ENCODE measurements at places on chromosomes 4 and X. TPM values are rescaled to one million over a fixed set of nuclear protein-coding genes. Genes with fewer than 3 reads are reported as not detected.

ADH1B gene
- total RNA-seq = 364 TPM

HS6ST2 gene
- total RNA-seq = 0.17 TPM

ENPEP gene
- total RNA-seq = 0.51 TPM

STAP1 gene
- not detected for total RNA-seq

DNA sequence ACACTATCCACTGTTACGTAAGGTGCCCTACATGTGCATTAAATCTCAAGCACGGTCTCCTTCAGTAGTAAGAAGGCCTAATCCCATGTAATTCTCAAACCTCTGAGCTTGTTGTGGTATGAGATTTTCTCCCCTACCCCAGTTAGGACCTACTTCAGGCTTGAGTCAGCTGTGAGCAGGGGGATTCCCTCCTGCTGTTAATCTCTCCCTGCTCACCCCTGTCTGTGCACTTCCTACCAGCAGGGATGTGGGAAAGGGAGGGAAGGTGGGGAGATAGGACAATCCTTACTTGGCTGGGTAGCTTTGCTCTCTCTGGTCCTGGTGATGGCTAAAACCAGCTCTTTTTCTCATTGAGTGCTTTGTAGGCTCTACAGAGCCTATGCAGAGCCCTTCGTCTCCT lies 60.8 kb downstream of the PALLD start:
- no peak overlapping the region for H3K4me3 ChIP-seq
- no peak for DNase-seq
- H3K27ac ChIP-seq = no peak overlapping the region
- no peaks in the 10 kb centered on the region for H3K27me3 ChIP-seq
- peaks cover 8% of the 10 kb centered on the region for H3K4me1 ChIP-seq
- no peaks in the 10 kb centered on the region for H3K36me3 ChIP-seq

DNA sequence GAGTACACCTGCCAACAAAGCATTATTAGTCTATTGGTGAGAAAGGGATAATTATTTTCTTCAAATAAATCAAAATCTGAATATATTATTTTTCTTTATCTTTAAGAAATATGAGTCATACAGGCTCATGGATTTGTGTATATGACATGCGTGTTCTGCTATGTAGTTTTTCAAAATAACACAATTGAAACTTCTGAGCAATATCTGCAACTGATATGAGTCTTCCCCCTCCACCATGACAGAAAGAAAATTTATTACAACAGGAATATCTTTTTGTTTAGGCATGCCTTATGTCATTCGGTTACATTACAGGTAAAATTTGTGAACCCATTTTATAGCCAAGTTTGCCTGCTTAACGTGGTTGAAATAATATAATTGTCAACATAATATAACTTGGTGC lies 32.0 kb downstream of the TMPRSS11A start:
- DNase-seq = no peak
- H3K36me3 ChIP-seq = no peaks in the 10 kb centered on the region
- H3K27ac ChIP-seq = no peak overlapping the region
- no peaks in the 10 kb centered on the region for H3K4me1 ChIP-seq
- H3K4me3 ChIP-seq = no peak overlapping the region

DNA sequence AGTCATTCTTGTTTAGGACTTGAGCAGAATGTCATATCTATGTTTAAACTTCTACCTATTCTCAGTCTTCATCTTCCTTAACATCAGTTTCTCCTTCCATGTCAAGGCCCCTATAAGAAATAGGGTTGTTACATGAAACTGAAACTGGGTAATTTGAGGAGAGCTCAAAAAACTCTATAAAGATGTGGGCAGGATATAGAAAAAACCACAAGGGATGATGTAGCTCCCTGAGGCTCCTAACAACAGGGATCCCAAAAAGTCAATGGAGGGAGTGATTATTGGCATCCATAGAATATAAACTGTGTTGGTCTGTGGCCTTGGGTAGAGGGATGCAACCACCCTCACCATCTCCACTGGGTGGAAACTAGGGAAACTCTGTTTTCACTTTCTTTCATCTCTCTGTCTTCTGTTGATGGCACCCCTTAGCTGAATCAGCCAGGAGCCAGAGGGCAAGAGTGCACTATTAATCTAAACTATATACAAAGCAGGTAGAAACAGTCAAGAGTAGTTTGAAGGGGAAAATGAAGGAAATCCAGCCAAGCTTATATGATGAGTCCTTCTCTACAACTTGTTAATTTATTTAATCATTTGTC lies 27.6 kb downstream of the C4orf54 start:
- H3K36me3 ChIP-seq = no peaks in the 10 kb centered on the region
- no peaks in the 10 kb centered on the region for H3K4me1 ChIP-seq
- H3K4me3 ChIP-seq = no peak overlapping the region
- H3K27me3 ChIP-seq = no peaks in the 10 kb centered on the region

GRCh38 chr4:173521467-173522159 lies 8.4 kb downstream of the HAND2 start:
- H3K4me1 ChIP-seq = peaks cover 2% of the 10 kb centered on the region
- H3K4me3 ChIP-seq = peak overlapping the region; percentile 28
- DNase-seq = no peak

DNA sequence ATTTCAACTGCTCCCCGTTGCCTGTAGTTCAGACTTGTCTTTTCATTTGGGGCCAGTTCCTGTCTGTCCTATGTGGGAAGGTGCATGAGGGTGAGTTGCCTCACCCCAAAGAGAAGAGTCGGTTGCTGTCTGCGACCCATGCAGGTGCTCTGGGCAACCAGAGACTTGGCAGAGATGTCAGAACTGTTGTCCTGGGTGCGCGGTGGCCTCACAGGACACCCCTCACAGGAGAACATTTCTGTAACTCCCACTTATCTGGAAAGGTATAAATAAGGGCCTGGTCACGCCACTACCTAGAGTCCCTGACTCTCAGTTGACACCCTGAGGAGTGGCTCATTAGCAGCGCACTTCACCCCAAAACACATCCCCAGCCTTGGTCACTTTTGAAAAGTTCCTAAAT lies 9.7 kb upstream of the NAT8L start:
- no peak overlapping the region for H3K27ac ChIP-seq
- H3K4me1 ChIP-seq = no peaks in the 10 kb centered on the region
- H3K36me3 ChIP-seq = no peaks in the 10 kb centered on the region
- no peak overlapping the region for H3K4me3 ChIP-seq
- H3K27me3 ChIP-seq = no peaks in the 10 kb centered on the region

DNA sequence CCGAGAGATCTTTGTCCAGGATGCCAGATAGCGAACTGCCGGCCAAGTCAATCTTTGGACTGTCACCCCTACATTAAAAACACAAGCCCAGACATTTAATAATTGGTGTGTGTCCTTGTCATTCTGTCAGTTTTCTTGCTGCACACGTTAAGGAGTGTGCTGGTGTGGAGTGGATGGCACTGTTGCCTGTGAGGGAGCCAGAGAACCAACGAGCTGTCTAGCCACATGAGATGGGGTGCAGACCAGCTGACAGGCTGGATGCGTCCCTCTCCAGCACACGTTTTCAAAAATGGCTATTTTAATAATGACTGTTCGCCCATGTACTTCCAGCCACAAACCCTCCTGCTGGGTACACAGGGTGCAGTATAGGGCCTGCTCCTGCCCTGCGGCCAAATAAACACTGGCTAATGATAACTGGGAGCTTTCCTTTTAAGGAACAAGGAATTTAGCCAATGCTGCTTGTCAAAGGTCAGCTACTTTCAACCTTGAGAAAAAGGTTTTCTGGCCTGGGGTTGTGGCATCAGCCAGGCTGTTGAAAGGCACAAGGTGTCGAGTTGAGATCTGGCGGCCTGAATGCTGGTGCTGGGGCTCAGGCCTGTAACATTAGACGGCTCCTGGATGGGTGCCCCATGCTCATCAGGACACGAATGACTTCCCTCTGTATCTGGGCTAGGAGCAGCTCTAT lies 54.0 kb upstream of the MAP3K15 start:
- H3K27me3 ChIP-seq = no peaks in the 10 kb centered on the region
- no peaks in the 10 kb centered on the region for H3K36me3 ChIP-seq
- DNase-seq = no peak
- no peak overlapping the region for H3K27ac ChIP-seq
- no peaks in the 10 kb centered on the region for H3K4me1 ChIP-seq

DNA sequence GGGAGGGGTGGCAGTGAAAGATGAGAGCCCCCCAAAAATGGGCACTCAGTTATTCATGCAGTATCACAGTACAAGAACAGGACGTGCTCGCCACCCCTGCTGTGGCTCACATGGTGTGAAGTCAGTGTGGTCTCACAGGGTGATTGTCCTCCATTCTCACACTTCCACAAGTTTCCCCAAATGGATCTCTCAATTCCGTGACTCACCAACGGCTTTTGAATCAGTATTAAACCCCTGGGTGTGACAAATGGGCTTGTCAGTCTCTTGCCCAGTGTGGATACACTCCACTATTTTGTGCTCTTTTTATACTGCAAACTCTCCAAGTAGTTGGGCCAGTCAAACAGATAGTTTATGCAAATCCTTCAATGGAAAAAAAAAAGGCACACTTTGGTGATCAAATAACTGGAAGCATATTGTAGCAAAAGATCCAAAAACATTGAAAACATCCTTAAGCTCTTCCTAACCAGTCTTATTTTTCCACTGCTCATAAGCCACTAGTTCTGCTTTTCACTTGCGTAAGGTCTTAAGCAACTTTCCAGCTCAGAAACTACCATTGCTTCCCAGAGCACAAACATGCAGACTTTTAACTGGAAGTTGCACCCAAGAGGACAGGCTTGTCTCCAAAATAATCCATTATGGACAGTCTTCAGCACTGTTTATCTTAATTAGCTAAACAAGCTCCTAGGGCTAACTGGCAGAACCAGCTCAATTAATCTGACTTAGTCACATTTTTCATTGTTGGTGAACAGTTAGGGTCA lies 365.7 kb downstream of the PPP3CA start:
- H3K4me1 ChIP-seq = no peaks in the 10 kb centered on the region
- no peak overlapping the region for H3K4me3 ChIP-seq
- H3K27me3 ChIP-seq = no peaks in the 10 kb centered on the region
- H3K36me3 ChIP-seq = no peaks in the 10 kb centered on the region

GRCh38 chr4:176149680-176150355 lies 45.6 kb downstream of the SPATA4 start:
- no peaks in the 10 kb centered on the region for H3K4me1 ChIP-seq
- H3K36me3 ChIP-seq = no peaks in the 10 kb centered on the region
- H3K4me3 ChIP-seq = no peak overlapping the region
